ENCODE measurements at places on chromosomes 13 and 19.

DNA sequence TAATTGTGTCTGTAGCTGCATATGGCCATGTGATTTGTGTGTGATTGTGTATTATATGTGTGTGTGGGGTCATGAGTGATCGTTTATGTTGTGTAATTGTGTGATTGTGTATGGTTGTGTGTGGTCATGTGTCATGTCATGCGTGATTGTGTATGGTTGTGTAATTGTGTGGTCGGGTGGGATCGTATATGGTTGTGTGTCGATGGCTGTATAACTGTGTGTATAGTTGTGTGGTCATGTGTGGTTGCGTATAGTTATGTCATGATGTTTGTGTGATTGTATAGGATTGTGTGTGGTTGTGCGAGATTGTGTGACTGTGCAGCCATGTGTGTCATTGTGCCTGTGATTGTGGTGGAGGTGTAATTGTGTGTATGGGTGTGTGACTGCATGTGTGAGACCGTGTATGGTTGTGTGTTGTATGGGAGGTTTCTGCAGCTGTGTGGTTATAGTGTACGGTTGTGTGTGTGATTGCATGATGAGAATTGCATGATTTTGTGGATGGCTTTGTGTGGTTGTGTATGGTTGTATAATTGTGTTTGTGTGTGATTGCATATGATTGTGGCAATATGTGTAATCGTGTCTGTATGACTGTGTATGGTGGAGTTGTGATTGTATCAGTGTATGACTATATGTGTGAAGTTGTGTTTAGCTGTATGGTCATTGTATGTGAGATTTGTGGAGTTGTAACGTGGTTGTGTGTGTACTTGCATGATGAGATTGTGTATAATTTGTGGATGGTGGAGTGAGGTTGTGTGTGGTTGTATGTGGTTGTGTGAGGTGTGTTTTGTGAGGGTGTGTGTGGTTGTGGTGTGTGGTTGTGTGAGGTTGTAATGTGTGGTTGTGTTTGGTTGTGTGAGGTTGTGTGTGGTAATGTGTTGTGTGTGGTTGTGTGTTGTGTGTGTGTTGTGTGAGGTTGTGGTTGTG, 2.2 kb downstream of the TMPRSS9 start:
- no peak overlapping the region for H3K27ac ChIP-seq
- no peak overlapping the region for H3K4me3 ChIP-seq
- peaks cover 14% of the 10 kb centered on the region for H3K27me3 ChIP-seq
- no peaks in the 10 kb centered on the region for H3K36me3 ChIP-seq
- no peak for DNase-seq

DNA sequence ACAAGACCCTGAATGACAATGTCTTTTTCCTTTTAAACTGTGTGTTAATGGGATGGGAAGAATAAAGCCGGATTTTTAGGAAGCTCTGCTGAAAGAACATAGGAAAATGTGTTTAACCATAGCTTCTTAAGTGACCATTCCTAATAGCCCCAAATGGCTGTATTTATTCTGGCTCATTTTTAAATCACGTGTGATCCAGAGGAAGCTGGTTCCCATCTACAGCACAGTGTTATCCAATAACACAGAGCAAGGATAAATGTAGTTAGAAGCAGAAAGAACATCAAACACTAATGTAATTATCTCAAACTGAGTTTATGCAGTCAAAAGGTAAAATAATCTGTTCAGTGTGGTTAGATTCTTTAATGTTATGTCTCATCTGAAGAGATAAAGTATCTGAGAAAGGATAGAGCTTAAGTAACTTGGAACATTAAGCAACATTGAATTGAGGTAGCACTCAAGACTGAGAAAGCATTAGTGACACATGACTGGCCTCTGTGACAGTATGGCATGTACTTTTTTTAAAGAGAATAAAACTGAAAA, 853.3 kb downstream of the GPC5 start:
- H3K4me3 ChIP-seq = no peak overlapping the region
- no peak for DNase-seq
- no peaks in the 10 kb centered on the region for H3K36me3 ChIP-seq
- no peaks in the 10 kb centered on the region for H3K4me1 ChIP-seq
- H3K27me3 ChIP-seq = no peaks in the 10 kb centered on the region

DNA sequence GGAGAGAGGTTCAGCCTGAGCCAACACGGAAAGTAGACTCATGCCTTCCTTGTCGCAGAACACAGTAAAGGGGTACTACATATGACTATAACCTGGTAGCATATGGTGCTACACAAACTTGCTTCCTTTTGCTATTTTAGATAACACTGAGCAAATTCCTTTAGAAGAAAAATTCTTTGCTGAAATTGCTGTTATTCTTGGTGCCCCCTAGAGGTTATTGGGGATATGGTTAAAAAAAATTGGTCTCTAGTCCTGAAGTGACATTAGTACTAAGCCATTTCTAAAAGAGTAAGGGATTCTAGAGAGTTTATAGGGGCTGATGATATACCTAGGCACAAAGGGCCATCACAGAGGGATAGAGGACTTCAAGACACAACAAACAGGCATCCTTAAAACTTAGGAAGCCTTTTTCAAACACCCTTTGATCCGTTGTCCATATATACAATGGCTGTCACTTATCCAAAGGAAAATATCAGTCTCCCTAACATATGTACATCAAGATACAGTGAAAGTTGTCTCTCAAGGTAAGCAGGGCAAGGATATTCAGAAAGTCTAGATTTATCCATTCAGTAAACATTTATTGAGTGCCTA, 13.9 kb upstream of the HS6ST3 start:
- H3K4me1 ChIP-seq = no peaks in the 10 kb centered on the region
- no peak overlapping the region for H3K4me3 ChIP-seq
- no peaks in the 10 kb centered on the region for H3K36me3 ChIP-seq
- no peak overlapping the region for H3K27ac ChIP-seq
- DNase-seq = no peak
- no peaks in the 10 kb centered on the region for H3K27me3 ChIP-seq

DNA sequence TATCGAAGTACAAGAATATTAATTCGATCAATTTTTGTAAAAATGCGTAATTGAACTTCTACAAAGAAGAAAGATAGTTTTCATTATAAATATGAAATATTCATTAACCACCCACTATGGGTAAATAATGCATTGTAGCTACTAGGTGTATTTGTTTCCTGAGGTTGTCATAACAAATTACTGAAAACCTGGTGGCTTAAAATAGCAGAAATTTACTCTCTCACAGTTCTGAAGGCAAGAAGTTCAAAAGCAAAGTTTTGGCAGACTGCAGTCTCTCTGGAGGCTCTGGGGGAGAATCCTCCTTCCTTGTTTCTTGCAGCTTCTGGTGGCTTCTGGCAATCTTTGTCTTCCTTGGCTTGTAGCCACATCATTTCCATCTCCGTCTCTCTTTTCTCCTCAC, 99.2 kb upstream of the MIR17HG start:
- H3K36me3 ChIP-seq = no peaks in the 10 kb centered on the region
- H3K4me1 ChIP-seq = no peaks in the 10 kb centered on the region
- H3K4me3 ChIP-seq = no peak overlapping the region
- H3K27ac ChIP-seq = no peak overlapping the region
- DNase-seq = no peak

GRCh38 chr13:75934889-75935288, 298.8 kb downstream of the LMO7 start:
- H3K27me3 ChIP-seq = peaks cover 3% of the 10 kb centered on the region
- no peak for DNase-seq
- H3K4me1 ChIP-seq = no peaks in the 10 kb centered on the region

DNA sequence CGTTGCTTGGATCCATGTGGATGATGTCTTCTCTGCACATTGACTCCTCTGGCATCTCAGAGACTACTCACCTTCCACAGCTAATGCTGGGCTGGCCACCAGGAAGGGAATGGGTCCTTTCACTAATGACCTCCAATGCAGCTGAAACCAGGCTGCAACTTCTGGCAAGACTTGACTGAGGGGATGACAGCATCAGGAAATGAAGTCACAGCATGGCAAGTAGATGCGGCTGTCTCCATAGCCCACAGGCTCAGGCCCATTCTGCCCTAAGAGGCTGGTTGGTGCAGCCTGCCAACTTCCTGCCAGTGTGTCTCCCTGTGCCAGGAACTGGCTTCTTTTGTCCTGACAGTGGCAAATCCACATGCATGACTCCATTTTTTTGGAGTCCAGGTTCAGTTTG, 467.3 kb downstream of the TSHZ3 start:
- no peak overlapping the region for H3K4me3 ChIP-seq
- no peaks in the 10 kb centered on the region for H3K36me3 ChIP-seq
- no peak overlapping the region for H3K27ac ChIP-seq
